Stimulated activated CD8-positive, alpha-beta memory T cell treated with anti-CD3 and anti-CD28 coated beads, Interleukin-7, amount 100 ng/mL, for 1 hour (primary cell): ENCODE measurements at places on chromosomes 6 and 20.
A peak's percentile ranks its signal among the peaks of the same experiment; 100 is the strongest.

- DNase-seq = no peak
Observed at GRCh38 chr6:13259393-13259792, 68.9 kb downstream of the TBC1D7 start.

DNA sequence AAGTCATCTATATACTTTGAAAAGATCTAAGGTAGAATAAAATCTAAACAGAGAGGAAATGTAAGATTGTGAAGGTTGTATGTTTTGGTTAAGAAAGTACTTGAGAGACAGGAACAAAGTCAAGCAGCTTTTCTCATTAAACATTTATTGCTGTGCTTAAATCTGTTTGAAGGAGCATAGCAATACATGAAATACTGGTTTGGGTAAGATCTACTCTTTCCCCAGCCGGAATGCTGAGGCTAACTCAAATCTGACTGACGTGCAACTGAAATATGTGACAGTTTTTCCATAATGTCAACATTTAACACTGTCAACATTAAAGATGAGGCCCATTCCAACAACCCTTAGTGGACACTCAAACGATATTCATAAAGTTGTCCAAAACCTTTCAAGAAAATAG, 59.9 kb downstream of the MAN1A1 start:
- DNase-seq = no peak

DNA sequence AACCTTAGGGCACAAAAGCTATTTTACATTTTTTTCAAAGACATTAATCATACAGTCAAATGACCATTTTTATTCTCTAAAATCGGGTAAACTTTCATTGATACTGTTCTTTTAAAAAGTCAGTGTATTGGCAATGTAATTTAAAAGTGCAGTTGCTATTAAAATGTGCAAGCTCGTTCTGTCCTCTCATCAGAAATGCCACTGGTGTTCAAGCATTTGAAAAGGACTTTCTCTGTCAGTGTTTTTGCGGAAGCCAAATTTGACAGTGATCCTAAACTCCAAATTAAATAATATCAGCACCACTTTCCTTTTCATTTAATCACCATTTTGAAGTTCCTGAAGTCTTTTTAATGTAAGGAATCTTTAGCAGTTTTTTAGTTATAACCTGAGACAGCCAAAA, 69.6 kb downstream of the AFG1L start:
- no peak for DNase-seq

DNA sequence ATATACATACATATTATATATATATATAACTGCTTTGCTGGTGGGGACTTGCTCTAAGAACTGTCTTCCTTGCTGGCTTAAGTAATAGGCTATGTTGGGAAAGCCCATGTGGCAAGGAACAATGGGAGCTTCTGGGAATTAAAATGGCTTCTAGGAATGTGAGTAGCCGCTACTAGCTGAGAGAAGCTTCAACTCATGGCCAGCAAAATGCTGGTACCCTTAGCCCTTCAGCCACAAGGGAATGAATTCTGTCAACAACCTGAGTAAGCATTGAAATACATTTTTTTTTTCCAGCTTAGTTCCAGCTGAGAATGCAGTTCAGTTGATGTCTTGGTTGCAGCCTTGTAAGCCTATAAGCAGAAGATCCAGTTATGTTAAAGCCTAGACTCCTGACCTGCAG, 911.7 kb upstream of the MAP3K7 start:
- DNase-seq = no peak

GRCh38 chr6:124964764-124965105, 2.5 kb downstream of the RNF217 start:
- DNase-seq = no peak

DNA sequence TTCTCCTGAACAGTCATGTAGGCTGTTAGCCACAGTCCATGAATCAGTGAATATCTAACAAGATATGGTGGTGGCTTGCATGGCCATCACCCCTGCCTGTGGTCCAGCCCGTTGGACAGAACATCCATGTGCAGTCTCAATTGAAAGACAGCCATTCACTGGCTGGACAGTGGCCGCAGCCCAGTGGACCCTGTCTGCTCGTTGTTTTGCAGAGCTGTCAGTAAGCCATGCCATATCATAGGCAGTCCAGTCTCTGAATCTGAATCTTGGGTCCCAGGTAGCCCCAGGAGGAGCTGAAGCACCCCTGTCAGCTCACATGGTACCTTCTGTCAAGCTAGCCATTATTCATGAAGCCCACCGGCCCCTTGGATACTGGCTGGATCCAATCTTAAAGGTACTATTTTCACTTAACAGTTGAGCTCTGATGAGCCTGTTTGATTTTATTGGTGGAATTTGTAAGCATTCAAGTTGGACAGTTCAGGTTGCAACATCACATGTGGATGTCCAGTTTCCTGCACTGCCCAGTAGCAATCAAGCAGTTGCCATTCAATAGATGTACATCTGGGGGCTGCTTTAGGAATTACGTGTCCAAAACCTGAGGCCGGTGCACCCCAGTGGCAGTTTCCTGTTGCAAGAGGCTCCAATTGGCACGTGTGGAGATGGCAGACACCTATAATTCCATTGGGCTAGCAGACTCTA, 37.8 kb downstream of the SERPINB1 start:
- DNase-seq = no peak

- no peak for DNase-seq
Observed at GRCh38 chr6:134980846-134981245, 30.9 kb upstream of the ALDH8A1 start.

- no peak for DNase-seq
Observed at GRCh38 chr6:5339786-5340185, 78.5 kb downstream of the FARS2 start.

- no peak for DNase-seq
Observed at GRCh38 chr6:165956874-165957273, 210.8 kb downstream of the TBXT start.

GRCh38 chr20:60752741-60753420, 499.2 kb upstream of the CDH4 start:
- no peak for DNase-seq

GRCh38 chr20:56229812-56230211, 18.7 kb upstream of the MC3R start:
- DNase-seq = no peak

DNA sequence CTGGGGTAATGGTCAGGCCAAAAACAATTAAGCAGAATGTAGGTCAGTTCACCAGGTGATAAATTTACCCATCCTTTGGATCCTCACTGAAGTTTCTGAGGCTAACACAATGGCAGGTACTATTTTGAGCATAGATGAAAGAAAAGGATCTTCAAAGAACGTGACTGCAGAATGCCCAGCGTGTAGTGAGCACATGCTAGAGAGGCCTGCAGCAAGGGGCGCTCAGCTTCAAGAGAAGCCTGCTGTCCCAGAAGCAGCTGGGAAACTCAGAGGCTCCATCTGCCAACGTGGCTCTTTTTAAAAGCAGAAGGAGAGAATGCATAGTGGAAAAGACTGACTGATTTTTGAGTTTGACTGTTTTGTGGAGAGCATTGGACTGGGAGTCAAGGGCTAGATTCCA, 57.4 kb downstream of the CD83 start:
- DNase-seq = no peak

- no peak for DNase-seq
Observed at GRCh38 chr6:82569022-82569421, 205.4 kb downstream of the TPBG start.

GRCh38 chr6:148166339-148166968, 176.2 kb upstream of the SASH1 start:
- DNase-seq = no peak

GRCh38 chr20:645318-646106, 7.5 kb downstream of the SRXN1 start:
- peak; percentile 16 for DNase-seq

DNA sequence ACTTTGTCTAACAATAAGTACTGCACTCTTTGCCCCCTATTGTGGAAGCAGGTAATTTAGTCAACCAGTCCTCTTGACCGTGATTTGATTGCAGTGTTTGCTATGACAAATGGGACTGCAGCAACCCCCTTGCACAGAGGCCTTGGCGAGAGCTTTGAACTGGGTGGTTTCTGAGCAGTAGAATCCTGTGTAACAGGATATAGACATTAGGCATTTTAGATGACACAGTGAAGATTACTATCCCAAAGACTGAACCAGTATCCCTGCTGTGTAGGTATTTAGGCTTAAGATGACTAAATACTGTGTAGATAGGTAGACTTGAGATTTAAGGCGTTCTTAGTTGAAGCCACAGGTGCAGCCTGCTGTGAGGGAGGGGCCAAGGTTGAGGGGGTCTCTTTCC, 9.9 kb downstream of the DNMT3B start:
- DNase-seq = no peak

- DNase-seq = no peak
Observed at GRCh38 chr20:10679269-10679668, 5.5 kb upstream of the JAG1 start.

GRCh38 chr20:6074145-6074561, 20.3 kb upstream of the LRRN4 start:
- no peak for DNase-seq

DNA sequence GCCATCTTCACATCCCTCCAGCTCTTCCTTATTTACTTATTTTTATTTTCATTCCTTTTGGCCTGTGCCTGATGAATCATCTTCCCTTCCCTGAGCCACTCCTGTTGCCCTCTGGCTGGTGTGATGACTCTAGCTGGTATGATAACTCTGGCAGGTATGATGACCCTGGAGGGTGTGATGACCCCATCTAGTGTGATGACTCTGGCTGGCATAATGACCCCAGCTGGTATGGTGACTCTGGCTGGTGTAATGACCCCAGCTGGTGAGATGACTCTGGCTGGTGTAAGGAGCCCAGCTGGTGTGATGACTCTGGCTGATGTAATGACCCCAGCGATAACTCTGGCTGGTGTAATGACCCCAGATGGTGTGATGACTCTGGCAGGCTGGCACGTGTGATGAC, 426.8 kb downstream of the QKI start:
- DNase-seq = no peak

DNA sequence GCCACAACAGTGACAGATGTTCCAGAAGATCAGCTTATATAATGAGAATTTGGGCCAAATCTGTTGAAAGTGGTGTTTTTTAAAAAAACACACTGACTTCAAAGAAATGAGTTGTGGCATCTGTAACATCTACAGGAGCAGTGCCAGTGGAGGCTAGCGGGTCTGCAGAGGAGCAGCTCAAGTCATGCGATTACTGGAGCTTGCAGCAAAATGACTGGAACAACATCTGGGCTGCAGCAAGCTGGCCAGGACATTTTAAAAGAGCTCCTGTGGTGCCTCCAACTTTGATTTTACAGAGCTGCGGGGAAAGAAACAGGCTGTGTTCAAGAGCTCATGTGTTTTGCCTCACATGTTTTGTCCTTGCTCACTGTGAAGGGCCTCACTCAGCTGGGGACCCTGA, 57.2 kb downstream of the TBX18 start:
- DNase-seq = no peak

DNA sequence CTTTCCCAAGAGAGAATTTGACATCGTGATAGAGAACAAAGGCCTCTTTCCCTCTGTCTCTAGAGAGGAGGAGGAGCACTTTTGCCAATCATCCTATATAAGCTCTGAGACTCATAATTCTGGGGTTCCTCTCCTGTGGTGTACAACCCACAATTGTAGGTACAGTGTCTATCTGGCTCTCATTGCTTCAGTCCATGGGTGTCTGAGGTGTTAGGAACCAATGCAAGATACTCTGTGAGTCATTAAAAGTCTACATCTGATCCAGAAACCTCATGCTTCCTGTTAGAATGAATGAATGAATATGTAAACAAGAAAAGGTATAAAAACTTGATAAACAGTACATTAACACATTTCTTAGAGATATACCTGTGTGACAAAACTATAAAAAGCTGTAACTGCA, 356.7 kb downstream of the QKI start:
- DNase-seq = no peak

DNA sequence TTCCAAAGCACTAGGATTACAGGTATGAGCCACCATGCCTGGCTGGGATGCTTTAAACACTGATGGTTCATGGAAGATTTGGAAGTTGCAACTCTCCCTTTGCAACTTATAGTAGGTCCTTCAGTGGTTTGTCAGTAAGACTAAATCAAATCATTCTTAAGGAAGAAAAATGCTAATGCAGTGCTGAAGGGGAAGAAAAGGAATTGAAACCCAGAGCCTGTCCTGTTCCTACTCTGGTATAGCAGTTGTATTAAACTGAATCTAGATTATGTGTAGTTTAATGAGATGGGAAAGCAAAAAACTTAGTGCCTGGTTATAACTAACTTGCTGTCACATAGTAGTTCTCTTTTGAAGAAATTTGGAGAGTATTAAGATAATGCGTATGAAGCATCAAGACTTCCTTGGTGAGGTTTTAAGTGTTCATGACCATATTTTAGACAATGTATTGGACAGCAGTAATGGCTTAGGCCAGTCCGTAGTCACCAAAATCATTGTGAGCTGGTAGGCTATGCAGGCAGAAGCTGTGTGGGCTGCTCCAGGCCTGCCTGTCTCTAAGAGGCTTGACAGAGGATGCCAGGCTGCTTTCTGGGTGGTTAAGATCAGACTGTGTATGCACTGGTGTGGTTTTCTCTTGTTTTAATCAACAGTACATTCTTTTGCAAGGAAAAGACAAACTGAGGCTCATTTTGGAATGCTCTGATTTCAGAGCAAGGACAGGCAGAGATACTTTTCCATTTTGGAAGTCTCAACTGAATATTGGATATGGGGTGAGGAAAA, 14.0 kb downstream of the PAQR8 start:
- DNase-seq = no peak

DNA sequence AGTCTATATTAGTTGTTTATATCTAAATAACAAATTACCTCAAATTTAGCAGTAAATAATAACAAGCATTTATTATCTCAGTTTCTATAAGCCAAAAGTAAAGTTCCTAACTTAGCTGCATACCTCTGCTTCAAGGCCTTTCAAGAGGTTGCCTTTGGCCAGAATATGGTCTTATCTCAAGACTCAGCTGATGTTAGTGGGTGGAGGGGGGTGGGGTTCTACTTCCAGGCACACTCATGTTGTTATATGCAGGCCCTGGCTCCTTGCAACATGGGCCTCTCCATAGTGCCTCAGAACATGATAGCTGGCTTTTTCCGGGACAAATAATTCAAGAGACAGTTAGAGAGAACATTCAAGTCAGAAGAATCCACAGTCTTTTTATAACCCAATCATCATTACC, 266.0 kb downstream of the ADGRB3 start:
- DNase-seq = no peak

- no peak for DNase-seq
Observed at GRCh38 chr20:36467076-36467999, 74.0 kb upstream of the MYL9 start.

DNA sequence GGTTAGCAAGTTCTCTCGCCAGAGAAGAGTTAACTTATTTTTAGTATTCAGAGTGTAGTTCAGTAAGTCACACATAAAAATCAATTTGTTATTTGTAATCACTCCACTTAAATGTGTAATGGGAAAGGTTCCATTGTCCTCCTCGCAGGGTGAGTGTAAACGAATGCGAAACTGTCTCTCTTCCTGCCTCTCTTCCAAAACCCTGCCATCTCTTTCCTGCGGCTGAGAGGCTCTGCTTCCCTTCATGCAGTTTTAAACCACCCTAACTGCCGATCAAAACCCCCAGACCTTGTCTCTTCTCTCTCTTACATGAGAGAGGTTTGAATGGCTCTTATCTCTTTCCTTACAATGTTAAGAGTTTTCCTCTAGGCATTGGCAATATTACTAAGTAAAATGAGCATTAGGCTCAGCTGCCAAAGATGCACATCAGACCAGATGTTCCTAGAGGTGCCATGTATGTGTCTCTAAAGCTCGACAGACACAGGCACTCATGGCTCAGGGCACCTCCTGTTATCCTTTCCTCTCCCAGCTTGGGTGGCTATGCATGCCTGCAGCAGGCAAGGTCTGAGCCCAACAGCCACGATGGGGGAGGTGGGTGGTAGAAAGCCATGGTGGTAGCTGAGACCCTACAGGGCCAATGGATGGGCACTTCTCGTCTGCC, 91.2 kb downstream of the JARID2 start:
- DNase-seq = no peak
